WTC11 (cell line): ENCODE measurements at places on chromosomes 2 and 18.
A peak's percentile ranks its signal among the peaks of the same experiment; 100 is the strongest.

- H3K4me3 ChIP-seq, result no peak overlapping the region
- no peak overlapping the region for H3K27ac ChIP-seq
- peaks cover 3% of the 10 kb centered on the region; the same call in 1 of the 2 replicates for H3K27me3 ChIP-seq
Measured at GRCh38 chr18:13316063-13316462, 97.5 kb downstream of the LDLRAD4 start.

- no peak overlapping the region for H3K4me3 ChIP-seq
- H3K36me3 ChIP-seq, result no peaks in the 10 kb centered on the region
- DNase-seq, result no peak
- no peaks in the 10 kb centered on the region for H3K4me1 ChIP-seq
- no peak overlapping the region for H3K27ac ChIP-seq
Measured at GRCh38 chr2:32310577-32310976, 32.9 kb downstream of the YIPF4 start.

DNA sequence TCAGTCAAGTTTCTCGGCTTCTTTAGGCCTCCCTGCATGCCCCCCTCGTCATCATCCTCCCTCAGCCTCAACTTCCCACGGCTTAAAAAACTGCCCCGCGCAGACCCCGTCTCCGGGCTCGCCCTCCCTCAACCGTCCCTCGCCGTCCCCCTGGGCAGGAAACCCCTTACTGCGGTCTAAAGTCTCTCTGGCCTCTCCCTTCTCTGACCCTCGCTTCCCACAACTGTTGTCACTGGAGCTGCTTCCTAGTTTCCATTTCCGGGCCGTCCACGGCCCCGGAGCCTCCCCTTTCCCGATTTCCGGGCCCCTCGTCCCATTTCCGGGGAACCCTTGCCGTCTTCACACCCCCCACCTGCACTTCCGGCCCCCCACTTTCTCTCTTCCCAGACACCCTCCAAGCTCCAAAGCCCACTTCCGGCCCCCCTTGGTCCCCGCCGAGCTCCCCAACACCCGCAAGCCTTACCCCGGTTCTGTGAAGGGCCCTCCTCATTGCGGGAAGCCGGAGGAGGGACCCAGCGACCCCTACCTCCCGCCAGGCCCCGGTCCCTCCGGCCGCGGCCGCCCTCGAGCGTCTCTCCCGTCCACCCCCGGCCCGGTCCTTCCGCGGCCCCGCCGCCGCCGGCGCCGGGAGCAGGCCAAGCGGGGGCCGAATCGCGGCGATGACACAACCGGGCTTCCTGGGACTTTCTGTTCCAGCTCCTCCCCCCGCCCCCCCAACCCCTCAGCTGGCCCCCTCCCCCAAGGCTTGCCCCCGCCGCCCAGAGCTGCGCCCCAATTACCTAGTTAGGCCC is 513 bp downstream of the TRIP12 start:
- peak overlapping the region; percentile 97 for H3K4me3 ChIP-seq
- peaks cover 11% of the 10 kb centered on the region for H3K4me1 ChIP-seq
- no peaks in the 10 kb centered on the region for H3K27me3 ChIP-seq
- H3K27ac ChIP-seq, result peak overlapping the region; percentile 95

DNA sequence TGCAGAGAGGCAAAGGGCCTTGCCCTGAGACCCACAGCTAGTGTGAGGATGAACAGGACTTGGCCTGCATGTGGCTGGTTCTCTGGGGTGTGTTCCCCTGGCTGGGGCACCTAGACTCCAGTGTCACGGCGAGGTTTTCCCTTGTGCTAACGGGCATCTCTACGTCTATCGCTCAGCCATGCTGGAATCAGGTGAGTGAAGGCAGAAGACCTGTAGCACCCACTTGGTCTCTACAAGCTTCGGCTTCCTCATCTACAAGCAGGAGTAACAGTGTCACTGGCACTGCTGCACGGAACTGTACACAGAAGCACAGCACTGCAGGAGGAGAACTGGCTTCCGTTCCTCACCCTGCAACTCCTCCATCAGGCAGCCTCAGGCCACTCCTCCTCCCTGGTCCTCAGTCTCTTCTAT is 30.6 kb downstream of the HS1BP3 start:
- no peak overlapping the region; the same call in 1 of the 2 replicates for H3K27ac ChIP-seq
- no peak for DNase-seq
- no peak overlapping the region for H3K4me3 ChIP-seq
- no peaks in the 10 kb centered on the region for H3K27me3 ChIP-seq

DNA sequence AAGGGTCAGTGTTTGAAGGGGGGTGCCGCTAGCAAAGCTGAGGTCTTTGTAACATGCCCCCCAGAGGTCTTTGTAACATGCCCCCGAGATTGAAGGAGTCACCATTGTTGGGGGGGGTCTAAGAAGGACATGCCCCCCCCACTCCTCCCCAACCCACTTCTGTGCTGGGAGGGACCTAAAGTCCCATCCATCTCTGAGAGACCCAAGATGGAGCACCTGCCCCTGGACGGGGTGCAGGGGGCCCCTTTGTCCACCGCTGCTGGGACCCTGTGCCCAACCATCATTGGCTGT is 5.9 kb upstream of the ASIC4 start:
- no peak overlapping the region for H3K4me3 ChIP-seq
- H3K27ac ChIP-seq, result no peak overlapping the region
- H3K27me3 ChIP-seq, result peaks cover 27% of the 10 kb centered on the region
- H3K4me1 ChIP-seq, result peaks cover 65% of the 10 kb centered on the region
- DNase-seq, result no peak
- peaks cover 13% of the 10 kb centered on the region for H3K36me3 ChIP-seq

DNA sequence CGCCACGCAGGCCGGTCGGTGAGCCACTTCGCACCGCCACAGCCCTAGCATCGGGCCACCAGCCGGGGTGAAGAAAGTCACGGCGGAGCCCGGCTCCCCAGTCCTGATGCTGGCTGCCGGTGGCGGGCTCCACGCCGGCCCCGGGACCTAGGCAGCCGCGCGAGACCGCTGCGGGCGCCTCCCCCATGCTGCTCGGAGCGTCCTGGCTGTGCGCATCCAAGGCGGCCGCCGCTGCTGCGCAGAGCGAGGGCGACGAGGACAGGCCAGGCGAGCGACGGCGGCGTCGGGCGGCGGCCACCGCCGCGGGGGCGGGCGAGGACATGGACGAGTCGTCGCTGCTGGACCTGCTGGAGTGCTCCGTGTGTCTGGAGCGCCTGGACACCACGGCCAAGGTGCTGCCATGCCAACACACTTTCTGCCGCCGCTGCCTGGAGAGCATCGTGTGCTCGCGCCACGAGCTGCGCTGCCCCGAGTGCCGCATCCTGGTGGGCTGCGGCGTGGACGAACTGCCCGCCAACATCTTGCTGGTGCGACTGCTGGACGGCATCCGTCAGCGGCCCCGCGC is 433 bp downstream of the SH3RF3 start:
- DNase-seq, result peak; percentile 25
- H3K36me3 ChIP-seq, result no peaks in the 10 kb centered on the region
- peaks cover 16% of the 10 kb centered on the region for H3K4me1 ChIP-seq
- H3K4me3 ChIP-seq, result peak overlapping the region; percentile 49

GRCh38 chr2:137507237-137507636 is 457.0 kb upstream of the HNMT start:
- DNase-seq, result no peak
- no peak overlapping the region for H3K27ac ChIP-seq

GRCh38 chr2:204545861-204546735 is 823 bp downstream of the PARD3B start:
- peaks cover 29% of the 10 kb centered on the region for H3K4me1 ChIP-seq
- peaks cover 35% of the 10 kb centered on the region for H3K27me3 ChIP-seq
- peak; percentile 34 for DNase-seq
- H3K27ac ChIP-seq, result no peak overlapping the region
- H3K4me3 ChIP-seq, result peak overlapping the region; percentile 79

- H3K4me3 ChIP-seq, result no peak overlapping the region
- peaks cover 25% of the 10 kb centered on the region for H3K4me1 ChIP-seq
- no peaks in the 10 kb centered on the region for H3K36me3 ChIP-seq
- peaks cover 3% of the 10 kb centered on the region; the same call in 1 of the 2 replicates for H3K27me3 ChIP-seq
- no peak for DNase-seq
Measured at GRCh38 chr18:58618822-58619595, 9.9 kb downstream of the ALPK2 start.

DNA sequence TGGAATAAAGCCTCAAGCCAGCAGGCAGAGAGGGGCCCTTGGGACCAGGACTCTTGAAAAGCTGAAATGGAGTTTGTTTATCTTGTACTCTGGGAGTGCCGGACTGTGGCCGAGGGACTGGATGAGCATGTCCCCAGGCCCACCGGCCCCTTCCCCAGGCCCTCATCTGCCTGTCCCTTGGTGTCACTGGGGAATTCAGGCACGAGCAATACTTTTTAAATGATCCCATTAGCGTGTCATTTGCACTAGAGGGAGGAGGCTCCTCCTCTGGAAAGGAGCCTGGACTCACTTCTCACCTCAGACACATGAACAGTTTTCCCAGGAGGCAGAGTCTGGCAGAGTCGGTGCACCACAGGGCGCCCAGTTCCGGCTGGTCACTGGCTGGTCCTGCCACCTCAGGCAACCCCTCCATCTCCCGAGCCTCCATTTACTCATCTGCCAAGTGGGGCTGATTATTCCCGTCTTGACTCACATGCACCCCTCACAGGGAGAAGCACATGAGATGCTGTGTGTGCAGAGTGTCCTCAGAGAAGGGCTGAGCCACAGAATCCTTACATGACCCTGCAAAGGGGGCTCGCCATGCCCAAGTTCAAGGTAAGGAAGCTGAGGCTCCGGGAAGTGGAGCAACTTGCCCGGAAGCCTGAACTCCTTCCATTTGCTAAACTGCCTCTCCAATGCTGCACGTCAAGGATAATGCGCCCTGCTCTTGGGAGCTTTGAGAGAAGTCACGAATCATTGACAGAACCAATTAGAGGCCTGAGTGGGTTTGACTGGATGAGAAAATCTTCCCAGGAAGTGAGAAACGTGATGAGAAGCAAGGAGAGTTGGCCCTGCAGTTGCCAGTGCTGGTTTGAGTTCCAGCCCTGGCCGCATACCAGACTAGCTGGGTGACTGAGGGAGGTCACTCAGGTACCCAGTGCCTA is 26.7 kb downstream of the CIB4 start:
- H3K4me3 ChIP-seq, result no peak overlapping the region
- no peak for DNase-seq
- H3K4me1 ChIP-seq, result peaks cover 26% of the 10 kb centered on the region
- H3K36me3 ChIP-seq, result no peaks in the 10 kb centered on the region

DNA sequence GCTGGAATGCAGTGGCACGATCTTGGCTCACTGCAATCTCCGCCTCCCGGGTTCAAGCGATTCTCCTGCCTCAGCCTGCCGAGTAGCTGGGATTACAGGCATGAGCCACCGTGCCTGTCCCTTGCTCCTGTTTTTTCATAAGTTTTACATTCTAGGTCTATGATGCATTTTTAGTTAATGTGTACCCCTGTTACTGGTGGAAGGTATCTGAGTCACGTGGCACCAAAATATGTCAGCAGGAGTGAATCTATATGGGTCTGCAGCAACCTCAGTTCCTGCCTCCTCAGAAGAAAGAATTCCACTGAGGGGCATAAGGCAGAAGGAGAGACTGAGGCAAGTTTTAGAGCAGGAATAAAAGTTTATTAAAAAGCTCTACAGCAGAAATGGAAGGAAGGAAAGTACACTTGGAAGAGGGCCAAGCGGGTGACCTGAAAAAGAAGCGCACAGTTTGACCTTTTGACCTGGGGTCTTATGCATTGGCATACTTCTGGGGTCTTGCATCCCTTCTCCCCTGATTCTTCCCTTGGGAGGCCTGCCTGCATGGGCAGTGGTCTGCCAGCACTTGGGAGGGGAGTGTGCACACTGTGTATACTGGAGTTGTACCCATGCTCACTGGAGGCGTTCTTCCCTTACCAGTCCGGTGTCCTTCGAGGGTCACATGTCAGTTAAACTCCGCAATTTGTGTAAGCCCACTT is 1.1 kb upstream of the MFSD2B start:
- H3K4me1 ChIP-seq, result peaks cover 21% of the 10 kb centered on the region
- H3K27ac ChIP-seq, result no peak overlapping the region
- H3K27me3 ChIP-seq, result peaks cover 9% of the 10 kb centered on the region
- no peaks in the 10 kb centered on the region for H3K36me3 ChIP-seq

DNA sequence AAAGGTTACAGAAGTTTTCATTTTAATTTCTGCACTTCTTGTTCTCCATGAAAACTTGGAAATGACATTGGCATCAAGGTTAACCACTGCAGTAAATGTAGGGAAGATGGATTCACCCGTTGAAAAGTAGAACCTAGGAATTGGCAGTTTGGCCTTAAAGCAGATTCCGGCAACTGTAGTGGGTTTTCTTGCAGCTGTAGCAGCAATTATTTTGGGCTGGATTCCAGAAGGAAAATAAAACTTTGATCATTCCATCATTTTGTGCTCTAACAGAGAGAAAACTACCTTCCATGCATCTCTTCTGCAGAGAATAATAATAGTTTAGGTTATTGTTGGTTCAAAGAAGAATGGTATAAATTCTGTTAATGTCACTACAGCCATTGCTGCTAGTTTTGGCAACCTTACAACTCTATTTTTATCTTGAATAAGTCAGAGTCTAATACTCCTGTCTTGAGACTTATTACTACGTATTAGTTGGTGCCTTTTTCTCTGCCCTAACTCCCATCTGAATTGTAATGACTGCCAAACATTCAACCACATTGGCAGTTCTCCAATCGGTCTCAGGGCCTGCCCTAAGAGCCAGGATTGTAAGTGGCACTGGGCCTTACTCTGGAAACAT is 178.1 kb upstream of the PIEZO2 start:
- H3K27me3 ChIP-seq, result no peaks in the 10 kb centered on the region
- H3K27ac ChIP-seq, result no peak overlapping the region
- DNase-seq, result no peak
- H3K4me3 ChIP-seq, result no peak overlapping the region
- no peaks in the 10 kb centered on the region for H3K4me1 ChIP-seq
- no peaks in the 10 kb centered on the region for H3K36me3 ChIP-seq

DNA sequence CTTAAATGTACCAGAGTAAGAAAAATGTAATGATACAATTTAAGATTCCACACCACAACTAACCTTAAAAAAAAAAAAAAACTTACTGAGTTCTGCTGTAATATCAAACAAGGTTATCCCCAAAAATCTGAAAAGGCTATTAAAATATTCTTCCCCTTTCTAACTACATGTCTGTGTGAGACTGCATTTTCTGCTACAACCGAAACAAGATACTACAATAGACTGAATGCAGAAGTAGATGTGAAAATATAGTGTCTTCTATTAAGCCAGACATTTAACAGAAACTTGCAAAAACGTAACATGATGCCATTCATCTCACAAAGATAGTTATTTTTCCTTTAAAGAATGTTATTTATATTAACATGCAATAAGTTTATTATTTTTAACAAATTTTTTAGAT is 16.2 kb downstream of the SS18 start:
- no peaks in the 10 kb centered on the region for H3K4me1 ChIP-seq
- H3K27me3 ChIP-seq, result no peaks in the 10 kb centered on the region
- DNase-seq, result no peak
- H3K27ac ChIP-seq, result no peak overlapping the region

GRCh38 chr2:226283796-226284195 is 515.8 kb downstream of the IRS1 start:
- no peak overlapping the region for H3K4me3 ChIP-seq
- no peaks in the 10 kb centered on the region; the same call in 1 of the 2 replicates for H3K36me3 ChIP-seq

DNA sequence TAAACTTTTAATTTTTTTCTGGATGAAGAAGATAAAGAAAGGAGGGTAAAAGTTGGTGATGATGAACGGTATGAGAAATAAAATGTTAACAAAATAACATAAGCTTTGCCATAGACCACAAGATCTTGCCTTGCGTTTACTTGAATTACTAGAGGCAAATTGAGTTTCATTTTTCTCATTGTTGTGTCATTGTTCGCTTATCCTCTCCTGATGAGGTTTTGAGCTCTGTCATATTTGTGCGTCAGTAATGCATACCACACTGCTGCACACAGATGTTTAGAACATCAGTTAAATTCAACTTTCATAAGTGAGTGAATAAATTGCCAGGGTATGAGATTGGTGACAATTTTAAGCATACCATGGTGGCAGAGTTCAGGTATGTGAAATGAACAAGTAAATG is 843.6 kb downstream of the SUCLG1 start:
- peaks cover 11% of the 10 kb centered on the region; the same call in 1 of the 2 replicates for H3K36me3 ChIP-seq
- H3K27ac ChIP-seq, result no peak overlapping the region
- DNase-seq, result no peak
